Activated T-helper 9 cell treated with anti-CD3 and anti-CD28 coated beads, Interleukin-2, amount 50 U/mL, for 16 hours (primary cell): ENCODE measurements at places on chromosomes 11 and 22.
A peak's percentile ranks its signal among the peaks of the same experiment; 100 is the strongest.

DNA sequence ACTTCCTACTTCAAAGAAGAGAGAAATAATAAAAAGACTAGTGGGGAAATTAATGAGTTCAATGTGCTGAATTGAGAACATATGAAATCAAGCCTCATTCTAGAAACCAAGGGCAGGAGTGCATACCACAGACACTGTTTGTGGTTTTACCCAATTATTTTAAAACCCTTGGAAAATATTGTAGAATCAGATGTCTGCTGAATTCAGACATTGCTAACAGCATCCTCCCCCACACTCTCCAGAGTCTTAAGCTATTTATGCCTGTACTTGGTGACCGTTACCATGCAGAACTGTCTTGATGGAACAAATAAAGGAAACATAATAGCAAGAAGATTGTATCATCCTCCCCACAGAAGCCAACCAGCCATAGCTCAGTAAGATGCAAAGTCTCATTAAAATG is 850.1 kb downstream of the NTM start:
- DNase-seq: no peak

DNA sequence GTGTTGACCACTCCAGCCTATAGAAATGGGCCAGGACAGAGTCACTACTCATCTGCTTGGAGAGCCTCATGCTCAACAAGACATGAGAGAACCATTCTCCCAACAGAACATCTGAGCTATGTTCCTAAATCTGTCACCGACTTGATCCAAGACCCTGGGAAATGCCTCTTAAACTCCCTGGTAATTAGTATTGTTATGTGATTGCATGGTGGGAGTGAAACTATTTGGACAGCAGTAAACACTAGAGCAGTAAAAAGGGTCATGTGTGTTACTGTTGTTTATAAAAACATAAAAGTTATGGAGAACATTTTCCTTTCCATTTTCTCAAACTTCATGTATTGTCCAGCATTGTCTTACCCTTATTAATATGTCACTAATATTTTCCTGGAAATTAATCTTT is 369.8 kb upstream of the FAT3 start:
- DNase-seq: no peak

GRCh38 chr22:24455751-24456426 is 28.5 kb downstream of the ADORA2A start:
- DNase-seq: no peak

GRCh38 chr11:27698872-27699241 is 1.4 kb downstream of the BDNF start:
- DNase-seq: peak; percentile 21

GRCh38 chr11:126166413-126166812 is 45.0 kb downstream of the RPUSD4 start:
- no peak for DNase-seq

- DNase-seq: no peak
Measured at GRCh38 chr22:45529105-45529504, 26.4 kb downstream of the FBLN1 start.

- DNase-seq: no peak
Measured at GRCh38 chr22:40215266-40215665, 37.5 kb downstream of the TNRC6B start.

DNA sequence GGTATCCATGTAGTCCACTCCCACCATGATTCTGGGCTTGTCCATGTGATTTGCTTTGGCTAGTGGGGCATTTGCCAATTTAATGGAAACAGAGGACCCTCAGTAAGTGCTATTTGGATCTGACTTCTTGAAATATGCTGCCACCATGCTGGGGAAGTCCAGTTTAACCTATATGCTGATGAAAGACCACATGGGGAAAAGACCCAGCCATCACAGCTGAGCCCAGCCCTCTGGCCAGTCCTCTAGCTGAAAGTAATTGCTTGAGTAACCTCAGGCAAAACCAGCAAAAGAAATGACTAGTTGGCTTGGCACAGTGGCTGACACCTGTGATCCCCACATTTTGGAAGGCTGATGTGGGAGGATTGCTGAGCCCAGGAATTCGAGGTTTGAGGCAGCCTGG is 61.5 kb downstream of the ATG16L2 start:
- no peak for DNase-seq

- DNase-seq: no peak
Measured at GRCh38 chr11:65216830-65217229, 35.1 kb downstream of the CAPN1 start.

DNA sequence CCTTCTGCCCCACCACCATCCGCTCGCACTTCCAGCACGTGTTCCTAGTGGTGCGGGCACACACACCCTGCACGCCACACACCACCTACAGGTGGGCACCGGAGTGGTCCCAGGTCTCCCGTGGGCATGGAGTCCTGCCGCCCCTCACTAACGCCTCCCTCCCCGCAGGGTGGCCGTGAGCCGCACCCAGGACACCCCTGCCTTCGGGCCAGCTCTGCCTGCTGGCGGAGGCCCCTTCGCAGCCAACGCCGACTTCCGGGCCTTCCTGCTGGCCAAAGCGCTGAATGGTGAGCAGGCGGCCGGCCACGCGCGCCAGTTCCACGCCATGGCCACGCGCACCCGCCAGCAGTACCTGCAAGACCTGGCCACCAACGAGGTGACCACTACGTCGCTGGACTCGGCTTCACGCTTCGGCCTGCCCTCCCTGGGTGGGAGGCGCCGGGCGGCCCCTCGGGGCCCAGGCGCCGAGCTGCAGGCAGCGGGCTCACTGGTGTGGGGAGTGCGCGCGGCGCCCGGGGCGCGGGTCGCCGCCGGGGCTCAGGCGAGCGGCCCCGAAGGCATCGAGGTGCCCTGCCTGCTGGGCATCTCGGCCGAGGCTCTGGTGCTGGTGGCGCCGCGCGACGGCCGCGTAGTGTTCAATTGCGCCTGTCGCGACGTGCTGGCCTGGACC is 8.5 kb downstream of the SIPA1 start:
- DNase-seq: no peak

GRCh38 chr11:96234866-96235441 is 108.0 kb downstream of the MAML2 start:
- no peak for DNase-seq
